Endothelial cell (in vitro differentiated cells): ENCODE measurements at places on chromosomes 2 and 18. TPM values are rescaled to one million over a fixed set of nuclear protein-coding genes. Genes with fewer than 3 reads are reported as not detected.

- peaks cover 5% of the 10 kb centered on the region for H3K4me1 ChIP-seq
- H3K27ac ChIP-seq = no peak overlapping the region
- H3K4me3 ChIP-seq = no peak overlapping the region
Observed at GRCh38 chr2:52810460-52810859, 957.1 kb upstream of the CHAC2 start.

The BOD1L2 gene
- not detected for total RNA-seq

The CHST10 gene
- 20.6 TPM for total RNA-seq

GRCh38 chr2:113240915-113241911, 37.5 kb downstream of the PAX8 start:
- H3K4me1 ChIP-seq = peaks cover 7% of the 10 kb centered on the region
- no peak overlapping the region for H3K4me3 ChIP-seq
- no peak for DNase-seq
- no peak overlapping the region for H3K27ac ChIP-seq
- peaks cover 3% of the 10 kb centered on the region for H3K36me3 ChIP-seq

DNA sequence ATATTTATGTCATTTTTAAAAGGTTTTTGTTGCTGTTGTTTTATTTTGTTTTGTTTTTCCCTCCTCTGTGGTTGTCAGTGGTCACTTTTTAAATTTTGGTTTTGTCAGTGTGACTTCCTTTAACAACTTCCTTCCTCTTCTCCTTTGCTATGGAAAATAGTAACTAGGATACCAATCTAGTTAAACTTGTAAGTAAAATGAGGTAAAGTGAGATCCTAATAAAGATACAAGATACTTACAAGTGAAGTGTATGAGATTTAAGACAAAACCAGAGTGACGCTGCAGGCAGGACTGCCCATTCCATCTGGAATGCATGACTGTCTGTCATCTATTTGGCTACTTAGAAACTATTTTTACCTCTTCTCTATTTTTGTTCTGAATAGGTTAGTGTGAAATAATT, 30.6 kb upstream of the CREB1 start:
- peak overlapping the region; percentile 92 for H3K27ac ChIP-seq
- no peak for DNase-seq
- H3K36me3 ChIP-seq = peaks cover 6% of the 10 kb centered on the region
- H3K4me1 ChIP-seq = peaks cover 25% of the 10 kb centered on the region
- H3K27me3 ChIP-seq = peaks cover 2% of the 10 kb centered on the region

- DNase-seq = no peak
- no peak overlapping the region for H3K4me3 ChIP-seq
- peaks cover 5% of the 10 kb centered on the region for H3K36me3 ChIP-seq
- peaks cover 6% of the 10 kb centered on the region for H3K27me3 ChIP-seq
- H3K4me1 ChIP-seq = peaks cover 4% of the 10 kb centered on the region
Observed at GRCh38 chr18:77013811-77014521, 118.6 kb downstream of the MBP start.

The DSG4 gene
- not detected for total RNA-seq

DNA sequence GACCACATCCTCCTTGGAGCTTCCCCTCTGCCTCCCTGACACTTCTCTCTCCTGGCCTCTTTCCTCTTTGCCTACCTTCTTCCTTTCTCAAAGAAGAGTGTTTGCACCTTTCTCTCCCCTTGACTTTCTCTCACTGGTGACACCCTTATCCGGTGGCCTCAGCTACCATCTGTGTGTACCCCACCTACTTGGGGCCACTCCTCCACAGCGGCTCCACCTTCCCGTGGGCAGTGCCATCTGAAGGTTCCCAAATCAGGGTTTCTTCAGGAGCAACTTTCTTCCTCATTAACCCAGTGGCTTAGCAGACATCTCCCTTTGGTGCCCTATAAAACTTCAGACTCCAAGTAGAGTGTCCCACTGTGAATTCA, 5.3 kb upstream of the NCL start:
- H3K27ac ChIP-seq = no peak overlapping the region
- no peak overlapping the region for H3K4me3 ChIP-seq
- H3K4me1 ChIP-seq = peaks cover 6% of the 10 kb centered on the region
- H3K36me3 ChIP-seq = no peaks in the 10 kb centered on the region
- peaks cover 4% of the 10 kb centered on the region for H3K27me3 ChIP-seq

DNA sequence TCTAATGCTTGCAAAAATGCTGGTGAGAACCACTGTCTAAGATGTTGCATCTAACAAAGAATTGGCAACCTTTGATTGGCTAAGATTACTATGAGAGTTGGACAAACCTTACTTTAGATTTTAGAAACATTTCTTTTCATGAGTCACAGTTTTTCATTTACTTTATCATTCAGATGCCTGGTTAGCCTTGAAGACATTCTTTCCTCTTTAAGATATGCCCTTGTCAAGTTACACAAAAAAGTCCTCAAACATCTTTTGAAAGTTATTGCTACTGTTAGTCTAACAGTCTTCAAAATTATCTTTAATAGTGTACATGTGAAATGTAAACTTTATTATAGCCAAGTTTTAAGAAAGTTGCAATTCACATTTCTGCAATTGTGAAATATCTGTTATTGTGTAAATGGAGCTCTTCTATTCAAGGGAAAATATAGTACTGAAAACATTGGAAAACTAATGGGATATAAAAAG, 276.3 kb downstream of the RND3 start:
- DNase-seq = no peak
- no peaks in the 10 kb centered on the region for H3K36me3 ChIP-seq
- H3K27ac ChIP-seq = no peak overlapping the region
- H3K4me3 ChIP-seq = no peak overlapping the region
- H3K27me3 ChIP-seq = no peaks in the 10 kb centered on the region

GRCh38 chr2:60849187-60849586, 32.2 kb upstream of the REL start:
- H3K27ac ChIP-seq = no peak overlapping the region
- H3K36me3 ChIP-seq = no peaks in the 10 kb centered on the region
- H3K27me3 ChIP-seq = peaks cover 2% of the 10 kb centered on the region
- H3K4me1 ChIP-seq = no peaks in the 10 kb centered on the region

DNA sequence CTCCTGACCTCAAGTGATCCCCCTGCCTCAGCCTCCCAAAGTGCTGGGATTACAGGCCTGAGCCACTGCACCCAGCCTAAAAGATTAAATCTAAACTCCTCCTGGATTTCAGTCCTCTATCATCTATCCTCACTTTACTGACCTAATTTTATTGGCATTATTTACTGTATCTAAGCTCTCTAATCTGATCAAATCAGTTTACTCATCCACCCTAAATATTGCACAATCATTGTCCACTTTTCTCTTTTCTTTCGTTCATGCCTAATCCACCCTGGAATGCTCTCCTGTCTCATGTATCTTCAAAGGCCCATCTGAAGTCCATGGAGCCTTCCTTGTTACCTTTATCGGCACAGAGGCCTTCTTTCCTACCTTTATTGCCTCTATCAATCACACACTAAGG, 31.6 kb upstream of the GPR155 start:
- H3K27ac ChIP-seq = no peak overlapping the region
- no peak overlapping the region for H3K4me3 ChIP-seq
- DNase-seq = no peak
- peaks cover 8% of the 10 kb centered on the region for H3K27me3 ChIP-seq
- peaks cover 4% of the 10 kb centered on the region for H3K36me3 ChIP-seq

The ASB18 gene
- not detected for total RNA-seq

GRCh38 chr2:159737292-159737916, 25.1 kb downstream of the MARCHF7 start:
- peaks cover 1% of the 10 kb centered on the region for H3K27me3 ChIP-seq
- peaks cover 15% of the 10 kb centered on the region for H3K36me3 ChIP-seq
- H3K4me1 ChIP-seq = no peaks in the 10 kb centered on the region
- peak overlapping the region; percentile 30 for H3K27ac ChIP-seq

DNA sequence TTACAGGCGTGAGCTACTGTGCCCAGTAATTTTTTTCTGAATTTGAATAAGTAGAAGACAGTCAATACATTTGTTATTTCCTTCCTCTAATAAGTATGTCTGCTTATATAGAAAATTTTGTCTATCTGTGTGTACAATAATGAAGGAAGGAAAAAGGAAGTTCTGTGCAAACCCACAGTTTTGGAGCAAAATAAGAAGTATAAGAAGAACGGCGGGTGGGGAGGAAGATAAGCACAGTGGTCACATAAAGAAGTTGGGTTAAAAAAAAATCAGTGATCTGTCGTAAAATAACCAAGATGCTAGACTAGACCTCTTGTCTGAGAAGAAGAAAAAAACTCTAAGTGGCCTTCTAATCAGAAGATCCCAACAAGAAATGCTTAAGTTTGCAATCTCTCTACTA, 20.2 kb downstream of the MGAT4A start:
- no peak for DNase-seq
- H3K4me1 ChIP-seq = peaks cover 9% of the 10 kb centered on the region
- no peak overlapping the region for H3K4me3 ChIP-seq
- no peaks in the 10 kb centered on the region for H3K27me3 ChIP-seq
- H3K27ac ChIP-seq = no peak overlapping the region

The DSG2 gene
- total RNA-seq = 60.5 TPM

DNA sequence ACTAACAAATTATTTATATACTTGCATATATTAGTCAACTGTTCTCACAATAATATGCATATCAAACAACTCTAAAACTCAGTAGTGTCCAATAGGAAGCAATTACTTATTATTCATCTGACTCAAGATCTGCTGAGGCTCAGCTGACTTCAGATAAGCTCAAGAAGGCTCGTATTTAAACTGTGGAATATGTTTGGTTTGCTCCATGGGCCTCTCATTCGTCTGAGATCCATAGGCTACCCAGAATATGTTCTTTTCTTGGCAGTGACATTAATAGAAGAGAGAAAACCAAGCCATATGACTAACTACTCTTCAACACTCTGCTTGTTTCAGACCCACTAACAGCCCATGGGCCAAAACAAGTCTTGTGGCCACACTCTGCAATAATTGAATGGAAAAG, 107.7 kb upstream of the MAP2 start:
- H3K36me3 ChIP-seq = no peaks in the 10 kb centered on the region
- no peaks in the 10 kb centered on the region for H3K4me1 ChIP-seq
- H3K27me3 ChIP-seq = no peaks in the 10 kb centered on the region
- DNase-seq = no peak
- H3K4me3 ChIP-seq = no peak overlapping the region

DNA sequence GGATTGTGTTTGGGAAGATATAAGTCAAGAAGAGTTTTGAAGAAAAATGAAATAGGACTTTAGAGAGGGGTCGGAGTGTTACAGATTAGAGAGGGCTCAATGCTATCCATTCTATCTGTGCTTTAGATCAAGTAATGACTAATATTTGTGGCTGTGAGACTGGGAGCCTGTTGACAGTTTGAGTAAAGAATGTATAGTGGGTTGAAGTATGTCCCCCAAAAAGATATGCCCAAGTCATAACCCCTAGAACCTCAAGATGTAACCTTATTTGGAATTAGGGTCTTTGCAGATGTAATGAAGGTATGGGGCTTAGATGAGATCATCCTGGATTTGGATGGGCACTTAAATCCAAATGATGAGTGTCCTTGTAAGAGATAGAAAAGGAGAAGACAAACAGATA, 55.3 kb upstream of the SERPINE2 start:
- H3K4me1 ChIP-seq = no peaks in the 10 kb centered on the region
- no peak overlapping the region for H3K4me3 ChIP-seq
- H3K27ac ChIP-seq = no peak overlapping the region
- peaks cover 8% of the 10 kb centered on the region for H3K36me3 ChIP-seq

- no peak for DNase-seq
- H3K4me3 ChIP-seq = no peak overlapping the region
- H3K27me3 ChIP-seq = no peaks in the 10 kb centered on the region
- H3K36me3 ChIP-seq = no peaks in the 10 kb centered on the region
- H3K4me1 ChIP-seq = no peaks in the 10 kb centered on the region
- H3K27ac ChIP-seq = no peak overlapping the region
Observed at GRCh38 chr2:138029276-138029675, 65.0 kb downstream of the HNMT start.

The CTLA4 gene
- total RNA-seq = not detected

DNA sequence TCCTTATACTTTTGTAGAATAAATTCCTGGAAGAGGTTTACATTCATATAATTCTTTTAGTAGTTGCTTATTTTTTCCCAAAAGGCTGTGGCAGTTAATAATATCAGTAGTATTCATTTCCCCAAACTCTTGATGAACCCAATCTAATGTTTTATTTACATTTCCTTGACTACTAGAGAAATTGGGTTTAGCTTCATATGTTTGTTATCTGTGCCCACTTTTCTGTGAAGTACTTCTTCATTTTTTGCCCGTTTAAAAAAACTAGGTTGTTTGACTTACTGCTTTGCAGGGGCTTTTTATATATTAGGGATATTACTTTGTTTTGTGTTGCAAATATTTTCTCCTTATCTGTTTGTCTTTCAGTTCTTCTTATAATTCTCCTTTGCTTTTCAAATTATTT, 17.2 kb downstream of the RALB start:
- H3K36me3 ChIP-seq = peaks cover 66% of the 10 kb centered on the region
- peak overlapping the region; percentile 83 for H3K27ac ChIP-seq
- H3K4me1 ChIP-seq = peaks cover 69% of the 10 kb centered on the region
- peaks cover 1% of the 10 kb centered on the region for H3K27me3 ChIP-seq
- DNase-seq = no peak
- H3K4me3 ChIP-seq = peak overlapping the region; percentile 81

GRCh38 chr2:10123281-10123680, 742 bp downstream of the RRM2 start:
- H3K4me3 ChIP-seq = peak overlapping the region; percentile 92
- H3K4me1 ChIP-seq = peaks cover 18% of the 10 kb centered on the region
- H3K27ac ChIP-seq = no peak overlapping the region

The UGT1A10 gene
- total RNA-seq = not detected

DNA sequence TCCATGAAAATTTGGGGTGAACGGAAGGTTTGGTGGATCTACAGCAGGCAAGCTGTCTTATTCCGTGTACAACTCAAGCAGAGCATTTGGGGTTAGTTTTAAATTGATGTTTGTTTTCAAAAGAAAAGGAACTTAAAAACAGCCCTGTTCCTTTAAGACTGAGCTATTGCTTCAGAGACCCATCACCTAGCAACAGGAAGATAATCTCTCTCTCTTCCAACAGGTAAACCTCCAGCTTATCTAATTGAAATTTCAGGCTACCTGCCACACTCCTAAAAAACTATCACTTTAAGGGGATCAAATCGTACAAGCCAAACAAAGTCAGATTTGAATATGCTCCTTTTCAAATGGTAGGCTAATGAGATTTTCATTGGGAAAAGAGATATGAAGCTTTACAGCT, 101.8 kb downstream of the RNF152 start:
- no peaks in the 10 kb centered on the region for H3K36me3 ChIP-seq
- H3K4me1 ChIP-seq = no peaks in the 10 kb centered on the region
- H3K4me3 ChIP-seq = no peak overlapping the region
- H3K27me3 ChIP-seq = no peaks in the 10 kb centered on the region

The CABYR gene
- total RNA-seq = 8.4 TPM

DNA sequence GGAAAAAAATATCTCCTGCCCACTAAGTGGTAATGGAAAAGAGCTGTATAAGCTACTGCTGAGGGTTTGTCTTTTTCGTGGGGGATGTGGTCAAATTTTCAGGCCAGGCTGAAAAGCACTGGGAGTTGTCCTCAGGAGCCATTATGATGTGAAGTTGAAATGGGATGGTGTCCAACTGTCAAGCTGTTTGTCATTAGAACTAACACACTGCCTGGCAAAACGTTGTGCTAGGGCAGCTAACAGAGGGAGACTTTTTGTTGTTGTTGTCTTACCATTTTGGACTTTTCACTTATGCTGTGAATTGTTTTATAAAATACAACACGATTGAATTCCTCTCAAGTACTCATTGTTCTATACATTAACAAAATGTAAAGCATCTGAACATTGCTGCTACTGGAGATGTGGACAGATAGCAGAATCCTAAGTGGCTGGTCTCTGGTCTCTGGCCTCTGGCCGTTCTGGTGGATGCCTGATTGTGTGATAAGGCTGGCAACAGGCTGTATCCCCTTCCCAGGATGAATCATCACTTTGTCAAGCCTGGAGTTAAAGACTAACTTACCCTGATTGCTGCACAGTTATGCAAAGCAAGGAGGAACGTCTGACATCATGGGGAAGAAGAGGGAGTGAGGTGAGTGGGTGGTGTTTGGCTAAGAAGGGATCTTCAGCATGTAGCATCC, 2.3 kb downstream of the MYO1B start:
- DNase-seq = no peak
- H3K4me3 ChIP-seq = peak overlapping the region; percentile 95
- H3K4me1 ChIP-seq = peaks cover 59% of the 10 kb centered on the region
- H3K36me3 ChIP-seq = peaks cover 7% of the 10 kb centered on the region
- H3K27me3 ChIP-seq = peaks cover 11% of the 10 kb centered on the region
- H3K27ac ChIP-seq = peak overlapping the region; percentile 90

The DNAJC5G gene
- not detected for total RNA-seq
